GM04504 (cell line): ENCODE measurements at places on chromosomes 2 and 18.

GRCh38 chr2:157421331-157421944 is 22.5 kb downstream of the CYTIP start:
- no peak for DNase-seq

DNA sequence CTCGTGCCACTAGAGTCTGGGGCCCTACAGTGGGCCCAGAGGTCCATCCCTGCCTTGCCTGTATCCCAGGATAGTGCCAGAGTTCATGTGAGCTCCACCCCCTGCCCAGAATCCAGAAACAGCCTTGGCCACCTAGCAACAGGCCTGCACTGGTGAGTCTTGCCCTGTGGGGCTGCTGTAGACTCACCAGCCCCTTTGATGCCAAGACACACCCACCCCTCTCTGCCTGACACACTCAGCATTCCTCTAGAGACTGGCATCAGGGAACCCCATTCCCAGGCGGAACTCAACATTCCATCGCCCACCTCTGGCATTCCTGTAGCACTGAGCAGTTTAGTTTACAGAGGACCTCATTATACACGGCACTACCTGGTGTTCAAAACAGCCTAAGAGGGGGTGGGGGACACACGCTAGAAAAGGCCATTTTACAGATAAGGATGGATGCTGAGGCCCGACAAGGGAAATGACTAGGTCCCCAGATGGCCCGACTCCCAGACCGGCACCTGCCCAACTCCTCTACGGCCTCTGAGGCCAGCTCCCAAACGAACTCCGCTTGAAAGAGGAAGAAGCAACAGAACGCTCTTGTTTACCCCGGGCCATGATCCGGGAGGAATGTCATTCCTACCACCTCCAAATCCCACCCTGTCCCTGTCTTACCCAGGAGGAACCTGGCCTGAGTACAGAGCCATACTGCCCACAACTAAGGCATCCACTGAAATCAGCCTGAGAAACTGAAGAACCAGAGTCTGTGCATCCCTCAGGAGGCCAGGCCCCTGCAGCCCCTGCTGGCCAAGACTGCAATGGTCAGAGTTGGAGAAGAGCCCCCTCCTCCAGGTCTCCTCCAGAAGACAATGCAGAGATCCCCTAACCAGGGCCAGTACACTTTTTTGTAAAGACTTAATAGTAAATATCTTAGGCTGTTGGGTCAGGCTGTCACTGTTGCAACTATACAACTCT is 180.2 kb downstream of the TNS1 start:
- no peak for DNase-seq

GRCh38 chr18:58136879-58137278 is 92.9 kb downstream of the NEDD4L start:
- DNase-seq: no peak

- DNase-seq: peak; percentile 54
Measured at GRCh38 chr2:209525834-209526281, 102.0 kb downstream of the MAP2 start.

DNA sequence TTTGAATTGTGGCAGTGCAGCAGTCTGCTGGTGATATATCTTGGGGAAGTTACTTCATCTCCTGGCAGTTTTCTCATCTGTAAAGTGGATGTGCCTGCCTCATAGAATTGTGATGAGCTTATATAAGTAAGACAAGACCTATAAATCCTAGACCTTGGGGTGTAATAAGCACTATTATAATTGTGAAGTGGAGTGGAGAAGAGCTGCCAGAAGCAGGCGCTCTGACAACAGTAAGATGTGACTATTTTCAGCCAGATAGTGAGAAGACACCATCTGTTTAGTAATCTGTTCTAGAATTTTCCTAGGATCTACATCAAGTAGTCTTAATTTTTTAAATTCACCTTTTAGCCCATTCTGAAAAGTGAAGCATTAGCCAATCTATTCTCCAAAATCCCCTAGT is 85.6 kb upstream of the TSPYL6 start:
- no peak for DNase-seq

GRCh38 chr2:236578411-236578846 is 8.8 kb downstream of the ACKR3 start:
- no peak for DNase-seq

- DNase-seq: no peak
Measured at GRCh38 chr2:179995741-179996515, 11.2 kb downstream of the CWC22 start.

DNA sequence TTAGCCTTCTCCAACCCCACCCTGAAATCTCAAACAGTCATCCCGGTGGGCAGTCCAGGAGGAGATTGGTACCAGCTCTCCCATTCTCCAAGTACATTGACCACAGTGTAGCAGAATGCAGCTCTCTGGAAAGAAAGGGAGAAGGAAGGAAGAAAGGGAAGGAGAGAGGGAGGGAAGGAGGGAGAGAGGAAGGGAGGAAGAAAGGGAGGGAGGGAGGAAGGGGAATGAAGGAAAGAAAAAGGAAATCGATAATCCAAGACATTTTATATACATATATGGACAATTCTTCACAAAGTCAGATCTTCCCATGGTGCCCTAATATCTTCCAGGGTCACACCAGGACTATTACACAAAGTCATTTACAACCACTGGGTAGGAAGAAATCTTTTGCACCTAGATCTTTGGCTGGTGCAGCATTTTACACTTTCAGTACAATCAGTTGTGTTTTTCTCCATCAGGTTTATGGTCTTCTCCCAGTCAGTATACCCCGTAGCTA is 58.8 kb downstream of the ARHGEF33 start:
- DNase-seq: no peak

DNA sequence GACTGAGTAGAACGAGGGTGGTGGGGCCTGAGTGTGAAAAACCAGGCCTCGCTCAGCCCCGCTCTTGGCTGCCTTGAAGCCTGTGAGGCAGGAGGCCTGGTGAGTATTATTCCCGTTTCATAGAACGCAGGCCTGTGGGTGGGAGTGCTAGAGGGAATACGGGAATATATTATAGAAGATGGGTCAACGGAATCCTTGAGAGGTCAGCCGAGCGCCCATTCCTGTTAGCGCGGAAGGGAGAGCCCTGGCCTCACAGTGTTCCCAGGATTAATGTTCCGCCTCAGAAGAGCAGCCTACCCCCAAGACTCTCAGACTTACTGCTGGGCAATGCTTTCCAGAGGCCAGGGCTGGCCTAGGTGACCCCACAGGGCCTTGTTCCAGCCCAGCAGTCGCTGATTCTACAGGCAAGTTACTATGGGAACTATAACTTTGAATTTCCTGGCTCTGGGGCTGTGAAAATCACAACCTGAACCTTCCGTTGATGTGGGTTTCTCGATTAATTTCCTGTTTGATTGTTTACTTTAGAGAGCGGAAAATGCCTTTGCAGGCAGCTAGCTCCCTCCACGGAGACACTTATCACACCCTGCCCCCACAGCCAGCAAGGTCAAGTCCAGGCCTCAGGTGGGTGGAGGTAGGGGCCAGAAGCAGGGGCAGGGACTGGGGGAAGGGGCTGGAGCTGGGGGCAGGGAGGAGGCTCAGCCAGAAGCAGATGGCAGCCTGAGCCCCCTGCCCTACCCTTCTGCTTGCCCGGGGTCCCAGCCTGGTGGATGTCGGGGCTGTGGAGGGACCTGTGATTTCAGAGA is 108.3 kb downstream of the SMAD7 start:
- no peak for DNase-seq

- DNase-seq: no peak
Measured at GRCh38 chr2:151973901-151974199, 125.0 kb downstream of the CACNB4 start.

DNA sequence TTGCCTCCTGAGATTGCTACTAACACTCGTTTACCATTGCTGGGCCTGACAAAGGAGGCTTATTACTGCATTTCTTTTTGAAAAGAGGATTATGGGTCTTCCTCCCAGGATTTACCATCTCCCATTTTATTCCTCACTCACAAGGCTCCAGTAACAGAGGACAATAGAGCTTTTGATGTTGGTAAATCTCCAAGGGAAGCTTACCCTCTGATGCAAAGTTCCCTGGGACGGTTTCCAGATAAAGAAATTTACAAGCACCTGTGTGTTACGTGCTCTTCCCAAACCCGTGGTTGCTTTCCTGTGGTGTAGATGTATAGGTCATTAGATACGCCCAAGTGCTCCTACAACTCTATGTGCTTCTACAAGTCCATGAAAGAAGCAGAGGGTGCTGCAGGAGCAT is 17.1 kb downstream of the VSNL1 start:
- DNase-seq: no peak

DNA sequence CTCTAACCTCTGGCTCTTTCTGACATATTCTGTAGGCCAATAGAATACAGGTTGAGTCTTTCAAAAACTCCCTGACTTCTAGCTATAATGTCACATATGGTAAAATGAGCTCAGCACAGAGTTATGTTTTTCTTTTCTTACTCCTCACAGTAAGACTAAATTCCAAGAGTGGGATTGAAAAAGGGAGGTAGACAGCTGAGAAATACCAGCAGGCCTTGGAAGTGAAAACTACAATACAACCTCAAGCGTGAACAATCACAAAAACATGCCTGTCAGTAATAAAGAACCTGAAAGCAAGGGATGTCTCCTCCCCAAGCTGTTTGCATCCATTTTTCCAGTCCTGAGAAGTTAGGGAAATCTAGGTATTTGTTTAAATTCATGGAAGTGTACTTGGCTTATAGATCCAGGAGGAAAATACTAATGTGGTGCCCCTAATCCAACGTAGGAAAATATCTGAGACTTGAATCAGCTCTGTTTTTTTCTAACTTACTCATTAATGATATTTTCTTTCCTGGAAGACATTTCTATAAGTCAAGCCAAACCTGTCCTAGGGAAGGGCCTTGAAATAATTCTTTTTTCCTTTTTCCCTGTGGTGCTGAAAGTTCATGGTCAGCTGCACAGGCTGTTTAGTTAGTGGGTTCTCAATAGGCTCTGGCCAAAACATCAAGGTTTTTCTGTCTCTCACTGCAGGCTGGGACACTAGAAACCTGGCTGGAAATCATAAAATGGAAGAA is 167.9 kb upstream of the SPATS2L start:
- no peak for DNase-seq

DNA sequence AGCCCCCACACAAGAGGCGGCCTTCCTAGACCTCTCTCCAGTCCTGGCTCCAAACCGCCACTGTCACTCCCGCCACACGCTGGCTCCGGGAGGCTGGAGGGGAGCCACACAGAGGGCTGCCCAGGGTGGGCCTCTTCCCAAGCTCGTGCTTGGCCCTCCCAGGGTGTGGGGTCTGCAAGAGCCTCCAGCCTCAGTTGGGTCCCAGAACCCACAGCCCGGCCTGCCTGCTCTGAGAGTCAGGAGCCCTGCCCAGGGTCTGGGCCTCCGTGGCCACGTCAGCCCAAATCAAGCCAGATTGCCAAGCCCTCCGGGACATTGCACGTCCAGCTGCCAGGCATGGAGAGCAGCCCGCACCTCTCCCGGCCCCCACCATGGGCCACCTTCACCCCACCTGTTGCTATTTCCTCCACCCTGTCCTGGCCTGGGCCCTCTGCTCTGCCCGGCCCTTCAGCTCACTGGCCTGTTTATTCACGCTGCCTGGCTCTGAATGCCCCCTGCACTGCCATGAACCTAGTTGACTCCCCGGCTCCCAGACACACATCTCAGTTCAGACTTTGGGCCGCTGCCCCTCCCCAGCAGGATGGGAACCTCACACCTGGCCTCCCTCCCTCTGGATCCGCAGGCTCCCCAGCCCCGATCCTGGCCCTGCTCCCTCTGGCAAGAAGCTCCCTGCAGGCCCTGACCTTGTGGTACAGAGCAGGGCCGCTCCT is 61.0 kb downstream of the BIN1 start:
- no peak for DNase-seq

DNA sequence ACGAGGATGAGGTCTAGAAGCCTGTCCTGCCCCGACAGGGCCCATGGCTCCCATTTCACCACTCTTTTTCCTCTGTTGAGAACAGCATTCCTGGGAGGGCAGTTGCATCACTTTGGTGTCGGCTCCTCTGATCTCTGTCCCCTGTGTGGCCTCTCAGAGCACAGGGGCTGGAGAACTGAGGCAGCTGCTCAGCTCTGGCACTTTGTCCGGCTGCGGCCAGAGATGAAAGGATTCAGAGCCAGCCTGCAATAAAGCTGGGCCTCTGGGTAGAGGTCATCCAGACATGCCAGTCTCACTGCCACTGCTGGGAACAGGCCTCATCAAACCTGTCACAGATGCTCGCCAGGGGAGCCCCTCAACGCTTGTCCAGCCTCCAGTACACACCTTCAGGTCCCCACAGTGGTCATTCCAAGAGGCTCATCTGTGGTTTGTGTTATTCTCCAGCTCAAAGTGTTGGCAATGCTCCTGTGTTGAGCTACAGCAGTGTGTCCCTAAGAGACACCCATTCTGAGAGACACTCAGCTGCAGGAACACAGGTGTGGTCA is 13.1 kb upstream of the ROCK2 start:
- no peak for DNase-seq

DNA sequence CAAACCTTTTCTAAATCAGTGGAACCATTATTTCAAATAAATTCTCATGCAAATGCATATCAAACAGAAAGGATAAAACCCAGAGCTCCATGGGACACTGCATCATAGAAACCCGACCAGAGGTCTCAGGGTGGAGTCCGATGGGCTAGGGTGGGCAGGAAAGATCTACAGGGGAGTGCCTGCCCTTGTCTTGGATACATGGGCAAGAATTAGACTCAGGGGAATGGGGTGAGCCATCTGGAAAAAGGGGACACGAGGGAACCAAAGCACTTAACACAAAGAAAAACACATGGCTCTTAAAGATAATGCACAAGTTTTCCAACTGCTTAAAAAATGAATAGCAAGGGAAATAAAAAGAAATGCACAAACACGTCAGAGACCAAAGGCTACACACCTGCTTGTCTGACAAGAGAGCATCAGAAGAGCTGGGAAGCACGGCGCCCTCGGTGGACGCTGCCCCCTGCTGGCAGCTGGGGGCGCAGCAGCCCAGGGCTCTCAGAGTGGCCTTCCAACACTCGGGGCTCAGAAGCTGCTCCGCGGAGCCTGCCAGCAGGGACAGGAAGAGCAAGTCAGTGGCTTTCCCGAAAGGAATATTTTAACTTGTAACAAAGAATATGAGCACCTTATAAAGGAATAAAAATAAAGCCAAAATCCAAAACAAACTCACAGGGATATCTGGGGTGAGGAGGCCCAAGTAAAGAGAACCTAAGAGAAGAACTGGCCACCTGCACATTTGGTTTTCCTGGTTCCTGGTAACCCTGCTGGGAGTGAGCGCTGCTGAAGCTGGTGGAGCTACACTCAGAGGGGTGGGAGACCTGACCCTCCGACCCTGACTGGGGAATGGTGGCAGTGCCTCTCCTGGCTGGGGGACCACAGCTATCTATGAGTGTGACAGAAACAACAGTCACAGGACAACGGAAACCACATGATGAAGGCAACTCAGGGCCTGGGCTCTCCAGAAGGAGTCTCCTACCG is 54.5 kb downstream of the SIGLEC15 start:
- peak; percentile 30 for DNase-seq

DNA sequence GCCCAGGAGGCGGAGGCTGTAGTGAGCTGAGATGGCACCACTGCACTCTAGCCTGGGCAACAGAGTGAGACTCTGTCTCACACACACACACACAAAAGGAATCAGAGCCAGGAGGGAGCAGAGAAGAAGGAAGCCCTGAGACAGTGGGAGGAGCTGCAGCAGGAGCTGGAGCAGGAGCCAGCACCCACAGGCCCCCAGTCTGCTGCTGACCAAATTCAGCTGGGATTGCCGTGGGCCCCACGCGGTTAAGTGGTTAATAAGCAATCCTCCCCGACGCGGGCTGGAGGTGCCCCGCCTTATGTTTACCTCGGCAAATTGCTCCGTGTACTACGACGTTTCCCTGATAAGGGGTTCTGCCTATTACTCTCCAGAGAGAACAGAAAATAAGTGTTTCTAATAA is 265.3 kb downstream of the TWIST2 start:
- no peak for DNase-seq

- DNase-seq: no peak
Measured at GRCh38 chr2:29796446-29796845, 124.9 kb downstream of the ALK start.

- DNase-seq: no peak
Measured at GRCh38 chr2:64750001-64750816, 96.5 kb upstream of the SERTAD2 start.

GRCh38 chr18:6747646-6748045 is 18.1 kb downstream of the ARHGAP28 start:
- DNase-seq: peak; percentile 69
